ENCODE measurements at places on chromosomes 6 and 20.

DNA sequence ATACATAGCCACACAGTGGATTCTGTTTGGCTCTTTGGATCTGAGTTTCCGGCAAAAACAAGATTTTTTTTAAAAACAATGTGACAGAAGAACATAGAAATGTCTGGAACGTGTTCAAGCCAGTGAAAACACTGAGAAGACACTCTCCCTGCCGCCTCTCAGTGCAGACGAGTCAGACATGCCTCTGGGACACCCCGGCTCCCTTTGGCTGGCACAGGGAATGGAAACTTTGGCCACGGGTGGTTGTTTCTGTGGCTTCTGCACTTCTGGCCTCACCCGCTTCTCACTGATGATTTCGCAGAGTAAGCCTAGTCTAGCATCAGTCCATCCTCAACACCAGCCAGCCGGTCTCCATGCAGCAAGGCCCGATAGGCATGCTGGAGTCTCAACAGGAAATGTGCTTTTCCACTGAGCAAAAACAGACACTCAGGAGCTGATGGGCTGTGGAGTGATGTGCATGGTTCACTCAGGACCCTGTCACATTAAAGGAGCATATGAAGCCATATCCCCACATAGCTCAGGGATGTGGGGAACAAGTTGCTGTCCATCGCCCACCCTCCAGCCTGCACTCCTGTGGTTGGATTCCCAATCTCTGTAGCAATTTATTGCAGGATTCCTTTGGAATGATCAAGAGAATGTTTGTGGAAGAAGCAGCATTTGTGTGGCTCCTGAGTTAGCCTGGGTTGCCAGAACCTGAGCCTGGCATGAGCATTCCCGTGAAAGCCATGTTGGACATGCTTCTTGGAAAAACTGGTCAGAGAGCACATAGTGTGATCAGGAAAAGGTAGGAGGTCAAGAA is 262.0 kb upstream of the RIN2 start:
- no peak for DNase-seq

GRCh38 chr6:19866173-19866984 is 29.2 kb downstream of the ID4 start:
- peak; percentile 70 for DNase-seq

DNA sequence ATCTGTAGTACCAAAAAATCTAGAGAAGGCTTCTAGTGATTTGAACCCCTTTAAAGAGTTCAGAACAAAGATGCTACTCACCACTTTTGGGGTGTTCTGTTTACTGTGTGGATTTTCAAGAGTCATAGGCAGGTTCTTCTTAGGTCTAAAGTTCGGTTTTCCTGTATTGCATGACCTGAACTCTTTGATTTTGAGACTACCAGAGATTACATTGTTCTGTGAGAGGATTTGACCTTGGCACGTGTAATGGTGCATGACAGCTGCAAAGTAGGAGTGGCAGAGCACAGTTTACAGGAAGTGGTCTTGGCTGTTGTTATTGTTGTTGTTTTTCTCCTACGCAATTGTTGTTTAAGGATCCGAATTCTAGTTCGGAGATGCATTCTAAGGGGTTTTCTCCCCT is 592.7 kb downstream of the EPHA7 start:
- DNase-seq, result no peak

GRCh38 chr6:36443471-36444428 is 950 bp downstream of the KCTD20 start:
- DNase-seq, result peak; percentile 25

- DNase-seq, result no peak
Measured at GRCh38 chr20:4563534-4563933, 158.2 kb upstream of the PRND start.

DNA sequence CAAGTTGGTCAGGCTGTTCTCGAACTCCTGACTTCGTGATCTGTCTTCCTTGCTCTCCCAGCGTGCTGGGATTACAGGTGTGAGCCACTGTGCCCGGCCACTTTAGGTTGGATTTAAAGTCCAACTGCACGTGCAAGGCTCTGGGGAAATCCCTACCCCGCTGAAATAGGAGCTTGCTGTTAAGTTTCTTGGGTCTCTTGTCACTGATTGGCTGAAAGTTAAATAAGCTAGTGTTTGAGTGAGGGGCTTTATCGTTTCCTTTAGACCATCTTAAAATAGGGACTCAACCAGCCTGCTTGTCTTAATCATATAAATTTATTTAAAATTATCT is 11.1 kb upstream of the SERINC1 start:
- no peak for DNase-seq

- DNase-seq, result no peak
Measured at GRCh38 chr6:1784422-1784884, 174.7 kb downstream of the FOXC1 start.
